Activated naive CD8-positive, alpha-beta T cell treated with anti-CD3 and anti-CD28 coated beads, Interleukin-2, amount 10 ng/mL, durations not matched to agents 7 days and 5 days (primary cell): ENCODE measurements at places on chromosomes 1 and 21. TPM values are rescaled to one million over a fixed set of nuclear protein-coding genes. Genes with fewer than 3 reads are reported as not detected.
A peak's percentile ranks its signal among the peaks of the same experiment; 100 is the strongest.

Gene HLX
- total RNA-seq: 0.28 TPM

DNA sequence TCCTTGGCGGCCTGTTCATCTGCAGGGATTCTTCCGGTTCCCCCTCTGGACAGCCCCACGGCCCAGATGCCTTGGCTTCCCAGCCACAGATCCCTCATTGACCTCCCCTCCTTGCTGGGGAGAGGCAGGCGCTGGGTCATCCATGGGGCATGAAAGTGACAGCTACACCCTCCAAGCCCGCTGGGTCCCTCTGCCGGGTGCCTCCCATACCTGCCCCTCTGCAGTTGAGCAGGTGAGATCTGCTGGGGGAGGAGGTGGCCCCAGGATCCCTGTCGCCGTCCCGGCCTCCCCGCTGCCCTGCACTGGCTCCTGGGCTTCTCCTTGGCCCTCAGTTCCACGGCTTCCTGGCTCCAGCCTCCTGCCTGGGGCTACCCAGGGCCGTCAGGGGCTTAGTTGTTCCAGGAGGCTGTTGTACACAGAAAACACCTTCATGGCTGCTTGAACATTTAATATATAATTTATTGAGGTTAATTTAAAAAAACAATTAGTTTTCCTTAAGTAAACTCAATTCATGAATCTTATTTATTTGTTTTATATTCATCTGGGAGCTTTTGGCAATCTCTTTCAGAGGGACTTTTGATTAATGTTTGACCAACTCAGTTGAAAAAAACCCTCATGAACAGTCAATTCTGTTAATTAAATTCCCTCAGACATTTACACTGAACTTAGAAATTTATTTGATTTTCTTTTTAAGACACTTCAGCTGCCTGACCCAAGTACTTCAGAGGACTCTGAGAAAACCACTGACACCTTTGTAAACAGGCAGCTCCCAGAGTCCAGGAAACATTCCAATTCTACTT lies 67.6 kb upstream of the ABCG1 start:
- peak; percentile 22 for DNase-seq

Gene TMPRSS15
- not detected for total RNA-seq

DNA sequence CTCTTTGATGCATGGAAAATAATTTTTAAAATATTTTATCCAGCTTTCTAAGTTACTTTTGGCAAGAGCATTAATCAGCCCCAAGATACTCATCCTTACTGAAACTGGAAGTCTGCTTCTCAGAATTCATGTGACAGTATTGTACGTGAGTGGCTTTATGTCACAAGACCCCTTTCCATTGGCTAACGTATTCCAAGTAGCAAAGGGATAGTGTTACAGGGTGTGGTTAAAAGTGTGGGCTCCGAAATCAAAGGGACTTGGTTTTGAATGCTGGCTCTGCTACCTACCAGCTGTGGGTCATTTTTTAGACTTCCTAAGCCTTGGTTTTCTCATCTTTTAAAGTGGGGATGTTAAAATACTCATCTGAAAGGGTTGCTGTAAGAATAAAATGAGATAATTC lies 91.7 kb downstream of the RHOU start:
- DNase-seq: no peak

DNA sequence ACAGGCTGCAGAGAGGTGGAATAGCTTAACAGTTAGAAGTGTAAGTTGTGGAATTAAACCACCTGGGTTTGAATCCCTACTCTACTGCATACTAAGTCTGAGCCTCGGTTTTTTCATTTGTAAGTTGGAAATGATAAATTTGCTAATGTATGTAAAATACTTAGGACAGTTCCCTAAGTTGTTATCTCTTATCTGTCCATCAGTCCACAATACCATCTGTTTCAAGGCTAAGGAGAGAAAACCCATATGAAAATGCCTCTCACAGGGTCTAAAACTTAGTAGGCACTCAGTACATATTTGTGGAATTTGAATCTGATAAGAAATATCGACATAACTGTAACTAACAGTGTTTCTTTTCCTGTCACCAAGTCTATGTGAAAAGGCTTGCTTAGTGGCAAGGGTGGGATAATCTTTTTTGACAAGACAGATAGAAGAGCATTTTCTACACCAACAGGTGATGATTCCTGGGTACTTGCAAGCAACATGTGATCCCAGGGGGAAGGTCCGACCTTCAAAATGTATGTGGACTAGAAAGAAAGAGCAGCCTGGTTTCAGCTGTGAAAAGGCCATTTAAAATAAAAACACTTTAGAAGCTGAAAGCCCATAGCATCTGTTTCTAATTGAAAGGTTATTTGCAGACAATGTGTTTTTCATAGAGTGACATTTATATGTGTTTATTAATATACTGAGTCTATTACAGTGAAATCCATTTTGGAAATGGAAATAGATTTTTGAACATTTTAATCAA lies 202.9 kb downstream of the HHAT start:
- DNase-seq: no peak
